ENCODE measurements at places on chromosomes 1 and 21.
A peak's percentile ranks its signal among the peaks of the same experiment; 100 is the strongest.

- no peak for DNase-seq
Measured at GRCh38 chr1:72526926-72527325, 244.6 kb upstream of the NEGR1 start.

- no peak for DNase-seq
Measured at GRCh38 chr1:7351649-7352048, 419.4 kb upstream of the VAMP3 start.

DNA sequence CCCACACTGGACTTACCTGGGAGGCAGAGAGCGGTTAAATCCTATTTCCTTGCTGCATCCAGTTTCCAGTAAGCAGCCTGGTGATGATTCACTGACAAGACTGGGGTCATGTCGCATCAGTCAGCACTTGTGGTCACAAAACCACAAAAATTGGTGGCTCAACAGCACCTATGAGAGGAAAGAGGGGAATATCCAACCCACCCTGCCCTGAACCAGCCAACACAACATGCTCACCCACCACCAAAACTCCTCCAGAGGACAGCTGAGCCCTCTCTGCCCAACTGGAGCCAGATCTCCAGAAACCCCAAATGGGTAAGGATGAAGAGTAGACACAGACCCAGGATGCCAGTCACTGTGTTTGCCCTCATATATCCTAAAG lies 64.0 kb downstream of the CD46 start:
- DNase-seq: no peak

GRCh38 chr1:60078182-60078581 lies 4.6 kb upstream of the C1orf87 start:
- no peak for DNase-seq

- peak; percentile 62 for DNase-seq
Measured at GRCh38 chr1:225451840-225452515, 24.1 kb upstream of the LBR start.

DNA sequence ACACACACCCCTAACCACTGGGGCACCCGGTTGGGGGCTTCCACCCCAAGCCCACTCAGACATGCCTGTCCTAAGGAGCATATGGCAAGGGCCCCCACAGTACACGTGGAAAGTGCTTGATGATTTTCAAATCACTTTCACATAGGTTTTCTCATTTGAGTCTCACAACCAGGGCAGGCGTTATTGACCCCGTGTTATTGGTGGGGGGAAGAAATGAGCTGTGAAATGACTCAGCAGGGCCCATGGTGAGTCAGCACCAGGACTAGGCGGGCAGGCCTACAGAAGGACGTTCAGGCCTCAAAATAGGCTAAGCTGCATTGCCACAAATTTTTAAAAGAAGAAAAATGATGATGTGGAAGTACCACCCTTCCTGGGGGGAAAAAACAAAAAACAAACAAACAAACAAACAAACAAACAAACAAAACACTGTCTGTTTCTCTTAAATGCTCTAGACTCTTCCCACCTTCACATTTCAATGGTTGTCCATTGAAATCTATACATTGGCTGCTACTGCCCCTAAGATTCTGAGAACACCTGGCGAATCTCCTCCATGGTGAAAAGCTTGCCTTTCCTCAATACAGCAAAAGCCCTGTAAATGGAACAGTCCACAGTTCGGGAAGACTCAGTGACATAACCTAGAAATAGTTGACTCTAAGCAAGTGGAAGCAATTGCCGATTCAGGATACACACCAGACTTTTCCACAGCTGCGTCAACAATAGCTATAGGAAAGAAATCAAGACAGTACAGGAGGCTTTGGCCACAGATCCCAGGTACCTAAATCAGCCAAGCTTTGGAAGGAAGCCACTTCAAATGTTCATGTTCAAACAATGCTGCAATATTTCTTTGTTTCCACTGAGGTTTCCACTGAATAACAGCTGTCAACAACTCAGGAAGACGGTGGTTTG lies 234.7 kb downstream of the TOMM20 start:
- DNase-seq: no peak

- DNase-seq: peak; percentile 76
Measured at GRCh38 chr1:25906644-25907300, 553 bp upstream of the STMN1 start.

DNA sequence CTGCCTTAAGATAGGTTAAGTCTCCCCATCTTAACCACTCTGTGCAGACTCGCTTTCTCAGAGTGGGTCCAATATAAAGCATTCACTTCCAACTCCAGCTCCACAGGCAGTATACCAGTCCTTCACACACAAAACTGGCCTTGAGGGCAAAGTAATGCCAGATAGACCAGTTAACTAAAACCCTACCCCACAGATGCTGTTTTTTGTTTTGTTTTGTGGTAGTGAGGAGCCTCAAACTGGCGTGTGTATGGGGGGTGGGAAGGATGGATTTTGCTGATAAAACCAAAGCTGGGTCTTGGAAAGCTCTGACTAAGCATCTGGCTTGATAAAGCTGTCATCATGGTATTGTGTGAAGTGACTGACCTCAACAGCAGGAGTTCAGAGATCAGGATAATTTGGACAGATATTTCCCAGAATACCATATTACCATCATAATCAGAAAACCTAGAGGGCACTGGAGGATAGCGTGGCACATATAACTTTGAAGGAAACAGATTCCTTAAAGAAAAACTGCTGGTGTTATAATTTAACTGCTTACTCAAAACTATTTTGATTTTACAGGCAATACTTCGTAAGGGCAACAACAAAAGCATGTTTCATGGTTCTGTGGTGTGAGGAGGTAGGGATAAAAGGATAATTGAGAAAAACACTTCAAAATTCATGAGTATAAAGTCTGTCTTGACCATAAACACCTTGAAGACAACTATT lies 29.6 kb upstream of the CPLANE2 start:
- DNase-seq: no peak

DNA sequence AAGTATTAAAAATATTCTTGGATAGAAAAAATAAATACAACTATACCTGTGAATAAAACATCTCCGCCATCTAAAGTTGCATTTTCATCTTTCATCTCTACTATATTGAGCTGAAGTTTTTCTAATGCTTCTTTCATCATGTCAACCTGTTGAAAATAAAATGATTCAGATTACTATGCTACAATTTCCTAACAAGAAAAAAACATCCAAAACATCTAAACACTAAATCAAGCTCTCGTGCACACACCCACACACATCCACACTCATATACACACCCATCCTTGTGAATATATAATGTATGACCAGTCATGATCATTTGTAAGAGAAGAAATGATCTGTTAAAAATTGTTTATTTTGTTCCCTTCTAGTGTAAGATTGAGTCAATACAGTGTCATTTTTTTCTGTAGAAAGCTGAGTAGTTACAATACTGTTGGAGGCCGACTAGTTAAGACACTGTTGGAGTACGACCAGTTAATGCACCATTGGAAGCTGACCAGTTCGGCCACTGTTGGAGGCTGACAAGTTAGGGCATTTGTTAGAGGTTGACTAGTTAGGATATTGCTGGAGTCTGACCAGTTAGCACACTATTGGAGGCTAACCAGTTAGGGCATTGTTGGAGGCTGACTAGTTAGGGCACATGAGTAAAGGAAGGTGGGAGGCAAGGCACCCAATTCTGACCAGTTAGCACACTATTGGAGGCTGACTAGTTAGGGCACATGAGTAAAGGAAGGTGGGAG lies 82.4 kb upstream of the BCL10 start:
- no peak for DNase-seq

GRCh38 chr1:53590531-53591515 lies 131.6 kb downstream of the DMRTB1 start:
- peak; percentile 51 for DNase-seq

- peak; percentile 92 for DNase-seq
Measured at GRCh38 chr1:162878000-162878596, 17.1 kb upstream of the CCDC190 start.

DNA sequence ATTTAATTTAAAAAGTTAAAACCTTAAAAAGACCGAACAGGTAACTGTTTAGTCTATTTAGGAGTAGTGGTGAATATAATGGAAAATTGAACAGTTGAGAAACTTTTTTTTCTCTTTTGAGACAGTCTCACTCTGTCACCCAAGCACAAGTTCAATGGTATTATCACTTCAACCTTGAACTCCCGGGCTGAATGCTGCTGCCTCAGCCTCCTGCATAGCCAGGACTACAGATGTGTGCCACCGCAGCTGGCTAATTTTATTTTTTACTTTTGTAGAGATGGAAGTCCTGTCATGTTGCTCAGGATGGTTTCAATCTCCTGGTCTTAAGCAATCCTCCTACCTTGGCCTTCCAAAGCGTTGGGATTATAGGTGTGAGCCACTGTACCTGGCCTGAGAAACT lies 16.2 kb upstream of the GBP2 start:
- no peak for DNase-seq

- DNase-seq: no peak
Measured at GRCh38 chr21:34519016-34519415, 7.0 kb upstream of the KCNE1 start.

- DNase-seq: peak; percentile 67
Measured at GRCh38 chr21:34582506-34583150, 32.3 kb downstream of the RCAN1 start.

DNA sequence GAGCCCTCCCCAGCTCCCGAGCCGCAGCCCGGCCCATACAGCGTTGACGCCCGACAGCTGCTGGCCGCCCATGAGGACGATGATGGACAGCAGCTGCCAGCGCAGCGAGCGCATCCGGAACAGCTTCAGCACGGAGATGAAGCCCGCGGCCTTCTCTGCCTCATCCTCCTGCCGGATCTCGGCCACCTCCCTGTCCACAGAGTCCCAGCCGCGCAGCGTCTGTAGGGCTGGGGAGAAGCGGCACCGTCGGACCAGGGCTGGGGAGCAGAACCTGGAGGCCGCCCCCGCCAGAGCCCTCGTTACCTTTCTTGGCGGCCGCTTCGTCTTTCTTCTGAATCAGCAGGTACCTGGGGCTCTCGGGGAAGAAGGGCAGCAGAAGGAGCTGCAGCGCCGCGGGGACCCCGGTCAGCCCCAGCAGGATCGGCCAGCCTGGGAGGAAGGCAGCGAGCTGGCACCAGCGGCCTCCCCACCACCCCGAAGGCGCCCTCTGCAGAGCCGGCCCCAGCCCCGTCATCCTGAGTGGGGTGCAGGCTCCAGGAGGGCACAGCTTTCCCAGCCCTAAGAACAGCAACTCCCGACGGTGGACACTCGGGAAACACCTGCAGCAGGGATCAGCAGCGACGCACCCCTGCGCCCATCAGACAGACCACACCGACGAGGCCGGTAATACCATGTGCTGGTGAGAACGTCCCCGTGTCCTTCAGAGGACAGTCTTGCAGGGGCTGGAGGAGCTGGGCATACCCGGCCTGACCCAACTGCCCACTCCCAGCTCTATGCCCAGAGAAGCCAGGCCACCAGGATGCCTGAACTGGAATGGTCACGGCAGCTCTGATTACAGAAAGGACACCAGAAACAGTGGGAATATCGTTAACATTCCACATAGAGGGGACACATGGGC lies 13.8 kb upstream of the SLC2A7 start:
- no peak for DNase-seq

DNA sequence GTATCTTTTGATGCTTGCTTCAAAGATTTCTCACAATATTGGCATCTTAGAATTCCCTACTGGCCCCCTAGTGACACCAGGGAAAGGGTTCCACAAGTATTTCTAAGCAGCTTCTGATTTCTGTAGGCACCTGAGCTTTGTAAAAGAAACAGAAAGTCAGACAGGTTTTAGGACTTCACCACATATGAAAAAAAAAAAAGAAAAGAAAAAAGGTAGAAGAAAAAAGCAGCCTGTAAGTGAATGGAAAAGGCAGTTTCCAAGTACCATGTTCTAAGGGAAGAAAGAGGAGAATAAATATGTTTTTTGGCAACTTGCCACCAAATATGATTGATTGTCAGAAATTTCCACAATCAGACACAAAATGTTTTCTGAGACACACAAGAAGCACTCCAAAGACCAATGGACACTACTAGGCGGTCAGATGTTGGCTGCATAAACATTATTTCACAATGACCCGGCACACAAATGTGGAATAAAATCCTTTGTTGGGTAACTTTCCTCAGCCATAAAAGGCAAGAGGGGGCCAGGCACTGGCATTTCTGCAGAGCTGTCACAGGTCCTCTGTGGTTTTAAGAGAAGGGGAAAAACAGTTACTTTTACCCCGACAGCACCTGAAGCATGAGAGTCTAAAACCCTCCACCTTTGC lies 12.7 kb upstream of the CPLANE2 start:
- no peak for DNase-seq

DNA sequence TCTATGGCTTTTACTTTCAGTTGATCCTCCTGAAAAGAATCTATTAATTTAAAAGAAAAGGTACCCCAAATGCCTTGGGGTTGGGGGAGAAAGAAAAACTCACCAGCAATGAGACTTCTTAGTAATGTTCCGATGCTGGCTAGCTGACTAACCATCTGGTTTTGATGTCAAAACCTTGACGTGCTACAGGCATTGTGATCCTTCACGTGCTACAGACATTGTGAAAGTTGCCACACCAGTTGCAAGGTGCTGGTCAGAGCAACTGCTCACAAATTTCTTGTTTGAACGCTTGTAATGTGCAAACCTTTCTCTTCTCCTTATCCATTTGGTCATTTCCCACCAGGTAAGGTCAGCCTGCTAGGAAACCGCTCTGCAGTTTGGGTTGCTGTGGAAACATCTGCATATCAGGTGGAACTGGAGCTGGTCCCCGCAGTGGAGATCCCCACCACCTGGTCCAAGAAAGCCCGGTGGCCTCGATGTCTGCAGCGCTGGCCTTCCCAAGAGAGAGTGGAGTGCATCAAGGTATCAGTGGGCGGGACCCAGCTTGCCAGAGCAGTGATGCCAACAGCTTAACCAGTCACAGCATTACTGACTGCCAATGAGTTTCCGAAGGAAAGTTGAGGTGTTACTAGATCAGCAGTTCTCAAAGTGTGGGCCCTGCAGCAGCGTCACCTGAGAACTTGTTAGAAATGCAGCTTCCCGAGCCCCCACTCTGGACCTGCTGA lies 16.1 kb downstream of the MAB21L3 start:
- no peak for DNase-seq

- DNase-seq: no peak
Measured at GRCh38 chr1:49060766-49061165, 284.1 kb upstream of the BEND5 start.
